ENCODE measurements at places on chromosomes 13 and 19.

DNA sequence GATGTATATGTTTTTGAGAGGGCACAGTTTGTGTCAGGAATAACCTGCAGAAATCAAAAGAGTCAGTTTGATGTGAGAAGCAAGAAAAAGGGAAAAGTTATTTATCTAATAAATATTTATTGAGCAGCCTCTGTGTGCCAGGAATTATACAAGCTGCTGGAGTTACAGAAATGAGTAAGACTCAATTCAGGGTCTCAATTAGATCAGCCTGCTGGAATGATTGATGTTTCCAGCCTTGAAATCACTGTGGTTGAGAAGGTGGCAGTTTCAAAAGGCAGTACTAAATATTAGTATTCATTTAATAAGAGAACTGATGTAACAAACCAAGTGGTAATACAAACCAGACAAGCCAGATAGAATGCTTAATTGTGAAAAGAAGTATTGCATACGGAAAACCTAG is 782.4 kb upstream of the GPC6 start:
- no peak for DNase-seq

GRCh38 chr19:13117176-13117771 is 734 bp upstream of the TRMT1 start:
- no peak for DNase-seq

DNA sequence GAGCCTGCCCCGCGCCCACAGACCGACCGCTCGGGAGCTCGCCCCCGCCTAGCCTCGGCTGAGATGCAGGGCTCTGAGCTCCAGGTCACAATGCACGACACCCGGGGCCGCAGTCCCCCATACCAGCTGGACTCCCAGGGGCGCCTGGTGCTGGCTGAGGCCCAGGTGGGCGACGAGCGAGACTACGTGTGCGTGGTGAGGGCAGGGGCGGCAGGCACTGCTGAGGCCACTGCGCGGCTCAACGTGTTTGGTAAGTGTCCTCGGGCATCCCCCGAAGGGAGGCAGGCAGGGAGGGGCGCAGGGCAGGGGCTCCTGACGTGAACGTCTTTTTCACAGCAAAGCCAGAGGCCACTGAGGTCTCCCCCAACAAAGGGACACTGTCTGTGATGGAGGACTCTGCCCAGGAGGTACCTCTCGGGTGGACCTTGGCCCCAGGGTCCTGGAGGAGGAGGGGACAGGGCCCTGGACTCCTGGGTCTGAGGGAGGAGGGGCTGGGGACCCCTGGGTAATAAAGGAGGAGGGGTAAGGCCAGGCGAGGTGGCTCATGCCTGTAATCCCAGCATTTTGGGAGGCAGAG is 3.3 kb downstream of the BCAM start:
- DNase-seq, result no peak

GRCh38 chr13:23427342-23427843 is 6.1 kb downstream of the SACS start:
- no peak for DNase-seq

DNA sequence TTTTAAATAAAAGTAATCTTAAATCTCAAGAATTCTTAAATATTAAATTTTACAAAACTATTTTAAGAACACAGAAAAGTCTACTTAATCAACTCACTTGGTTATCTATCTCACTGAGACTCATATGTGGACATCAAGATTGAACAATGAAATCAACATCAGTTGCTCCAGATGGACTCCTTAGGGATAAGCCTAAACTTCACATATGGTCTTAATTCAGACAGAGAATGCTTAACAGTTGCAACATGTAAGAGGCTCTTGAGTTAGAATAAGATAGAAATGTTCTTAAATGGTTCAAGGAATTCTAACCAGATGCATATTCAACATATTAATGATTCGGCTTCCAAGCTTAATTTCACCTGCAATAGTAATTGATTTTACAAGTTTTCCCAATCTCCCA is 1730.9 kb downstream of the PCDH9 start:
- DNase-seq, result no peak

DNA sequence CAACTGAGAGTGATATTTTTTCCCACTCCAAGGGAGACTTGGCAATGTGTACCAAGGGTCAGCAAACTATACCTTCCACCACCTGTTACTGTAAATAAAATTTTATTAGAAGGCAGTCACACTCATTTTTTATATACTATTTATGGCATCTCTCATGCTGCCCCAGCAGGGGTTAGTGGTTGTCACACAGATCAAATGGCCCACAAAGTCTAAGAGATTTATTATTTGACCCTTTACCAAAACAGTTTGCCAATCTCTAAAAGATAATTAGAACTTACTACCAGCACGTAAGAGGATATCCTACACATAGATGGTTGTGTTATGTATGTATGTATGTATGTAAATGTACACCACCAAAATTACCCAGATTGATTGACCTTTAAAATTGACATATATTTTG is 185.1 kb downstream of the PRR20E start:
- no peak for DNase-seq

DNA sequence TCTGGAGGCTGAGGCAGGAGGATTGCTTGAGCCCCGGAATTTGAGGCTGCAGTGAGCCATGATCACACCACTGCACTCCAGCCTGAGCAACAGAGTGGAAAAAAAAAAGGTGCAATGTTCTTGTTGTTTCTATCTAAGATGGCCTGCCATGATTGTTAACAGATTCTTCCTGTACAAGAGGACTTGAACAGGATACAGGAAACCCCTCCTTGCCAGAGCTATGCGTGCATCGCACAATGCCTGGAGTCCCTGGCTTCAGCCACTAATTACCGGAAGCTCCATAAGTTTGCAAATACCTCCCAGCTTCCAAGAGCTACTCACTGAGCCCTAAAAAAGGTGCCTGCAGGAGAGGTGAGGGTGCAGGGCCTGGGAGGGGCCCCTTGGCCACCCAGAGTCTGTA is 13.1 kb upstream of the HIF3A start:
- DNase-seq, result no peak

GRCh38 chr19:1470305-1471009 is 8.6 kb downstream of the C19orf25 start:
- no peak for DNase-seq

- DNase-seq, result no peak
Measured at GRCh38 chr13:51729866-51730553, 74.0 kb downstream of the DHRS12 start.

- DNase-seq, result no peak
Measured at GRCh38 chr13:74325106-74325505, 190.9 kb upstream of the KLF12 start.

DNA sequence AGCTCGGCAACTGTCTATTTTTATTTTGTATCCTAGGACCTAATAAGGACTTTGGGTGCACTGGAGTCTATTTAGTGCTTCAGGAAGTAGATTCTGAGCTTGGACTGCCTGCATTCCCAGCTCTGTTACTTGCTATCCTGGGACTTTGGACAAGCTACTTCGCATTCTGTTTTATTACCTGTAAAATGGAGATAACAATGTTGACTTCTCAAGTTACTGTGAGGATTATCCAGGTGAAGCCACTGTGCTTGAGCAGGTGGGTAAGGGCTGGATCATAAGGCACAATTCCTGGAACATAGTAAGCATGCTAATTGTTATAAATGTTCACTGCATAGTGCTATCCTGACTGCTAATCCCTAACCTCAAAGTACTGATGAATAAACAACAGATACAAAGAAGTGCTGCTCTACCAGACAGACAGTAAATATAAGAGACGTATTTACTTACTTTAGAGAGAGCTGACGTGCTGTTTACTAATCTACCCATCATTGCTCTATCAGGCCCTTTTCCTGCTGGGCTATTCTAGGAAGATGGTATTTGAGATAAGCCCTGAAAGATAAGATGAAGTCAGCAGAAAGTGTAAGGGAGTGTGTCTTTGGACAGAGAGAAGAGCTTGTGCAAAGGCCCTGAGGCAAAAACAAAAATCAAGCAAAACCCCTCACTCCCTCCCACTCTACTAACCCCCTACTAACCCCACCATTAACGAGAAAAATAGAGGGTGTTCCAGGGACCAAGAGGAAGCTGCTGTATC is 50.8 kb upstream of the FLT1 start:
- DNase-seq, result no peak

- DNase-seq, result no peak
Measured at GRCh38 chr19:752652-753517, 2.0 kb downstream of the MISP start.

- DNase-seq, result no peak
Measured at GRCh38 chr19:28217022-28217421, 995.9 kb downstream of the UQCRFS1 start.

DNA sequence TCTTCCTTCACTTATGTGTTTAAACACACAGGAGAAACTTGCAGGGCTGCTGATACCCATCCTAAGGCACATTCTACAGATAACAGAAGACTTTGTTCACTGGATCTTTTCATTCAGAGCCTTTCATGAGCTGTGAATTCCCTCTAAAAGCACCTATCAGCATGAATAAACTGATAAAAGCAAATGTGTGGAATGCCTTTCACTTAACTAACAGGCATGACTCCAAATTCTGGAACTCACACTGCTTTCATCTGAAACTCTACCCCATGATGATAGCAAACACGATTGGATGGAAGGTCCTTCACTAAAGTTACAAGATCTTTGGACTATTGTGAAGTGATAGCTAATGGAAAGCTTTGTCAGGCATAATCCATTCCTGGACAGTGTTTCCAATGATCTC is 457.3 kb downstream of the EFNB2 start:
- no peak for DNase-seq

DNA sequence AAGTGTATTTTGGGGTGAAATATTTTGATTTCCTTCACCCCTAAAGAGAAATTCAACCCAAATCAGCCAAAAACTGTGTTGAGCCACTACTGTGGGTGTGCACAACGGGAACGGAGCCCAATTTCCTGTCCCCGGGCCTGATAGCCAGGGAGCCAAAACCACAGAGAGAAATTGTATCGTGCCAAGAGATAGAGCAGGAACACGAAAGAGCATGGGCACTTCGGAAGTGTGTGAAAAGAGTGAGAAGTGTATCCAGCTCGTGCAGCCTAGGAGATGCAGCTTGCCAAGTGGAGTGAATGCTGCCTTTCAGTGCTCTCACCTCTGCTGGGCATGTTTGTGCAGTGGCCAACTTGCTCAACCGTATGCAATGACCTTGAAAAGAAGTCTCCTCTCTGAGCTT is 19.4 kb upstream of the PLEKHF1 start:
- DNase-seq, result no peak

DNA sequence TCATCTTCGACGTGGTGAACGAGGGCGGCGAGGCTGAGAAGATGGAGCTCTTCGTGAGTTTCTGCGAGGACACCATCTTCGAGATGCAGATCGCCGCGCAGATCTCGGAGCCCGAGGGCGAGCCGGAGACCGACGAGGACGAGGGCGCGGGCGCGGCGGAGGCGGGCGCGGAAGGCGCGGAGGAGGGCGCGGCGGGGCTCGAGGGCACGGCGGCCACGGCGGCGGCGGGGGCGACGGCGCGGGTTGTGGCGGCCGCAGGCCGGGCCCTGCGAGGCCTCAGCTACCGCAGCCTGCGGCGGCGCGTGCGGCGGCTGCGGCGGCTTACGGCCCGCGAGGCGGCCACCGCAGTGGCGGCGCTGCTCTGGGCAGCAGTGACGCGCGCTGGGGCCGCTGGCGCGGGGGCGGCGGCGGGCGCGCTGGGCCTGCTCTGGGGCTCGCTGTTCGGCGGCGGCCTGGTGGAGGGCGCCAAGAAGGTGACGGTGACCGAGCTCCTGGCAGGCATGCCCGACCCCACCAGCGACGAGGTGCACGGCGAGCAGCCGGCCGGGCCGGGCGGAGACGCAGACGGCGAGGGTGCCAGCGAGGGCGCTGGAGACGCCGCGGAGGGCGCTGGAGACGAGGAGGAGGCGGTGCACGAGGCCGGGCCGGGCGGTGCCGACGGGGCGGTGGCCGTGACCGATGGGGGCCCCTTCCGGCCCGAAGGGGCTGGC is 52.6 kb downstream of the MAP4K1 start:
- DNase-seq, result no peak

DNA sequence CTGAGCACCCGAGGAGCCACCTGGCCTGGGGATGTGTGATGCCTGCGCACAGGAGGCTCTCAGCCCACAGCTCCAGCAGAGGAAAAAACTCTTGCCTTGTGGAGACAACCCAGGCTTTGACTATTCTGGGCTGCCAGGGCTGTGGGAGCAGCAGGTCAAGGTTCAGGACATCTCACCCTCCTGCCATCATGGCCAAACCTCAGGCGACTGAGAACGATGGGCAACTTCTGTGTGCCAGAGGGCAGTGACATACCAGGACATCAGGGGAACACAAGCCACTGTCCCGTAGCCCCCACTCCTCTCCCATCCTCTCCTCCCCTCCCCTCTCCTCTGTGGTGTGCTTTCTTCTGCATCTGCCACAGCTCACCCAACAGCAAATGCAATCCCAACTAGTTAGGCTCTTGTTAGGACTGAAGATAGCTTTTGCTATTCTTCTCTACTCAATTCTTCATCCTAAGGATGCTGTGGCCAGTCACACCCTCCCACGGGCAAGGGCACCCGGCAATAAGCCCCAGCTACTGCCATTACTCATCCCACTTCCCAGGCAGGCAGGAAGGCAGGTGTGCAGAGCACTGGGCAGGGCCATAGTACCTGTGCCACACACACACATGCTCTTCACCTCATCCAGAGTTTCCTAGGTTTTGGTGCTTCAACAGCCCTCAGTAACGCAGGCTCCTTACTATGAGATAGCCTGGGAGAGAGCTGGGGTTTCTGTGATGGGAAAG is 16.8 kb downstream of the ELL start:
- DNase-seq, result no peak

GRCh38 chr19:39341129-39341718 is 997 bp upstream of the SAMD4B start:
- no peak for DNase-seq

- DNase-seq, result no peak
Measured at GRCh38 chr13:67696775-67697174, 466.6 kb upstream of the PCDH9 start.

DNA sequence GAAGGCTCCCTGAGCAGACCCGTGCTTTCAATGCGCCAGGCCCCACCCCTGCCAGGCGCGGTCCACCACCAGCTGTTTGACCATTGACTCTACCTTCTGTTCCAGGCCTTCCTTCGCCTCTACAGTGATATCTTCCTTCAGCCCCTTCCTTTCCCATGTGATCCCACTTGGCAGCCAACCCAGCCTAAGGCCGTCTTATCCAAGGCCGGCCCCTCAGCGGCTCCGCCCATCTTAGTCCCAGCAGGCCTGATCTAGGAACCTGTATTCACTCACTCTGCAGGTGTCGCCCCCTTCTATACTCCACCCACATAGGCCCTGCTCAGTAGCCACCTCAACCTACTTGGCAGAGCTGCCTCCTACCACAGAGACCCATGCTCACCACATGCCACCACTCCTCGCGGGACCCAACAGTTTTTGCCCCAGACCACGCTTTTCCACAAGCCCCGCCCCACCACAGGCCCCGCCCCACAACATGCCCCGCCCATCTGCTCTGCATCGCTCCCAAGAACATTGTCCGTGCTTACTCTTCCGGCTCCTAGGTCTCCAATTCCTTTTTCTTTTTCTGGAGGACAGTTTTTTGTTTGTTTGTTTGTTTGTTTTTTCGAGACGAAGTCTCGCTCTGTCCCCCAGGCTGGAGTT is 2.9 kb downstream of the RASIP1 start:
- DNase-seq, result no peak

GRCh38 chr13:38564256-38565150 is 122.4 kb upstream of the FREM2 start:
- DNase-seq, result no peak

GRCh38 chr19:17762505-17763229 is 11.4 kb downstream of the FCHO1 start:
- DNase-seq, result no peak

All from left forelimb (tissue), 1 donor.